A549 treated with Mapracorat at 1 μM for 4 hours (cell line): ENCODE measurements at places on chromosomes 13 and 19. TPM values are rescaled to one million over a fixed set of nuclear protein-coding genes. Genes with fewer than 3 reads are reported as not detected.

The KLK4 gene
- 0.16 to 0.30 TPM in 2 of 5 replicates, not detected in the others for total RNA-seq

The RNF17 gene
- total RNA-seq, result not detected in 5 replicates

The TNFSF13B gene
- total RNA-seq, result 0.07 to 0.39 TPM in 2 of 5 replicates, not detected in the others

The ZNF90 gene
- total RNA-seq, result not detected in 5 replicates

The ZNF320 gene
- not detected in 5 replicates for total RNA-seq

The GJB6 gene
- not detected in 5 replicates for total RNA-seq

The EHD2 gene
- 116 to 150 TPM (median 141 TPM) in 5 replicates for total RNA-seq

The ADPRHL1 gene
- 14.4 to 16.0 TPM (median 14.8 TPM) in 5 replicates for total RNA-seq

The C19orf18 gene
- not detected in 5 replicates for total RNA-seq

The TMC4 gene
- 0.76 to 1.1 TPM (median 0.80 TPM) in 5 replicates for total RNA-seq

The NOTCH3 gene
- 8.9 to 17.6 TPM (median 15.7 TPM) in 5 replicates for total RNA-seq
